Liver (tissue), 10 donors: ENCODE measurements at places on chromosomes 7 and 10.

- no peak for DNase-seq
These were observed 94.2 kb downstream of the CD36 start for GRCh38 chr7:80732630-80733029.

DNA sequence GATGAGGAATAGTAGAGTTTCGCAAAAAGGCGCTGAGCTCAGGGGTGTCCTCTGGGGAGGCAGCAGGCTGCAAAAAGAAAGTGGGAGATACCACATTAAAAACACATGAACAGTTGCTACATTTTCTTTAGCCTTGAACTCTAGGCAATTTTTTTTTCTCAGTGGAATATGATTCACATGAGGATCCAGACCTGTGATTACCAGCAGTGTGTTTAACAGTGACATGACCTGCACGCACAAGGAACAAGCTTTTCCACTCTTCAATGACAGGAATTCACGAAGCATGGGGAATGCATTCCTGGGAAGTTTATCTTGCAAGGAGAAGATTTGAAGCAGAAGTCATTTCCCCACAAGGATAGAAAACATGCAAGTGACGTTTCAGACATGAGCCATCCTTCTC, 161.6 kb downstream of the ITGA8 start:
- DNase-seq = no peak

DNA sequence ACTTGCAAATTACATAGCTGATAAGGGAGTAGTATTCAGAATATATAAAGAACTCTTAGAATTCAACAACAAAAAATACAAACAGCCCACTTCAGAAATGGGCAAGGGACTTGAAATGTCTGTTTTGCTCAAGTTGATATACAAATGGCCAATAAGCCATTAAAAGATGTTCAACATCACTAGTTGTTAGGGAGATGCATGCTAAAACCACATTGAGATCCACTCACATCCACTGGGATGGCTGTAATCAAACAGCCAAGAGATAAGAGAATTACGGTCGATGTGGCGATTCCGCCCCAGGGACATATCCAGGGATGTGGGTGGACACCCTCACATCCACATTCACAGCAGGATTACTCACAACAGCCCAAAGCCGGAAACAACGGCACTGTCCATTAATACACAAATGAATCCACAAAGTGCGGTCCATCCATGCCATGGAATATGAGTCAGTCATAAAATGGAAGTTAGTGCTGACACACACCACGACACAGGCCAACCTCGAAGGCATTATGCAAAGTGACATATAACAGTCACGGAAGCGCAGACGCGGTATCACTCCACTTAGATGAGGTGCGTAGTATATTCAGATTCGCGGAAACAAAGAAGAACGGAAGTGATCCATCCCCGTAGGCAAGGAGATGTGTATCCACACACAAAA, 227.8 kb downstream of the DNAJB6 start:
- DNase-seq = no peak

GRCh38 chr7:21886396-21886795, 59.3 kb downstream of the CDCA7L start:
- DNase-seq = no peak

DNA sequence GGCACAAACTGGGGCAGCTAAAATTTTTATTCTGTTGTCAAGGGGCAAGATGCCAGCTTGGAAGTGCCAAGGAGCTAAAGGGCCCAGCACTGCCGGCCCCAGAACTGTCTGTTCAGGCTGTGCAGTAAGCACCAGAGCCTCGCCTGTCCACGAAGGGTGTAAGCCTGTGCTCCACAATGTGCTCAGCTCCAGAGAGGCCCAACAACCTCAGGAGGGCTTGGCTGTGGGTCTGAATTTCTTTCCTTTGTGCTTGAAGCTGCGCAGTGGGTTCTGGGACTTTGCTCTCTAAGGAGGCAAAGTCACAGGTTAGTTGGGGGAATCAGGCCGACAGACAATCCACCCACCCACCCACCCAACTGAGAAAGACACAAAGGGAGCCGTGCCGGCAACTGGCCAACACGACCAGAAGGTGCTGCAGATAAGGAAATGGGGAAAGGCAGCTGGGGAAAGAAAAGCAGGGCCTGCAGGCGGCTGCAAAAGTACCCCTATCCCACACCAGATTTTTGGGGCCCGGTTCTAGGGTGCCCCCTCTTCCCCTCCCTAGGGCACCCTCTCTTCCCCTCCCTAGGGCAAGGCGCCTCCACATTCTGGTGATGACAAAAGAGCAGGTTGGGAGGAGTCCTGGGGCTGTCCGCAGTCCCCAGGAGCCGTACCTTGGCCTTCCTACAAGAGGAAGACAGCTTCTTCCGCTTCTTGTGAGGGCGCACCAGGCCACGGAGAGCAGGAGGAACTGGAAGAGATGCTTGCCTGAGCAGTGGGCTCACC, 7.7 kb downstream of the DDX56 start:
- no peak for DNase-seq

DNA sequence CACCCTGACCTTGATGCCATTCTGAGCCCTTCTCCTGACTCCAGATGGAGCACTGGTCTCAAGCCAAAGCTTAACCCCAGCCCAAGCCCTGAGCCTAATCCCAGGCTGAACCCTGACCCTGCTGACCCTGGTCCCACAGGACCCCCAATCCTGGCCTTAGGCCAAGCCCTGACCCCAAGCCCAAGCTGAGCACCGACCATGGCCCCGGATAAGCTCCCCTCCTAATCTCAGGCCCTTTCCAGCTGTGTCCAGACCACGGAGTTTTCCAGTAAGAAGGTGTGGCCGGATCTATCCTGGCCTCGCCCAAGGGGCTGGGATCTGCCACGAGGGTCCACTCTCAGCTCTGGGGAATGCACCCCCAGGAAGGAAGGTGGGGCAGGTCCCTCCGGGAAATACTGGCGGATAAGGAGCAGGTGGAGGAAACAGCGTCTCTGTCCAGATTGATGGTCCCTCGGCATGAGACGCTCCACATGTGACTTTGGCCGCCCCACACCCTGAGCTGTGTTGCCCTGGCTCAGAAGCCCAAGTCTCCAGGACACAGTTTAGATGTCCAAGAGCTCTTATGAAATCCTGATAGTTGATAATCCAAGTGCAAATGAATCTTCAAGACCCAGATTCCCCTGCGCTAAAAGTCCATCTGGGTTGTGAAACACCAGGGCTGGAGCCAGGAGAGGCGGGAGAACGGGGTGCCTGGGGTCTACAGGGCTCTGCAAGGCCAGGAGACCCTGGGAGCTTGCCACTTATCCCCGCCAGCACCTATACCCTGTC, 10.4 kb downstream of the ELN start:
- DNase-seq = no peak

DNA sequence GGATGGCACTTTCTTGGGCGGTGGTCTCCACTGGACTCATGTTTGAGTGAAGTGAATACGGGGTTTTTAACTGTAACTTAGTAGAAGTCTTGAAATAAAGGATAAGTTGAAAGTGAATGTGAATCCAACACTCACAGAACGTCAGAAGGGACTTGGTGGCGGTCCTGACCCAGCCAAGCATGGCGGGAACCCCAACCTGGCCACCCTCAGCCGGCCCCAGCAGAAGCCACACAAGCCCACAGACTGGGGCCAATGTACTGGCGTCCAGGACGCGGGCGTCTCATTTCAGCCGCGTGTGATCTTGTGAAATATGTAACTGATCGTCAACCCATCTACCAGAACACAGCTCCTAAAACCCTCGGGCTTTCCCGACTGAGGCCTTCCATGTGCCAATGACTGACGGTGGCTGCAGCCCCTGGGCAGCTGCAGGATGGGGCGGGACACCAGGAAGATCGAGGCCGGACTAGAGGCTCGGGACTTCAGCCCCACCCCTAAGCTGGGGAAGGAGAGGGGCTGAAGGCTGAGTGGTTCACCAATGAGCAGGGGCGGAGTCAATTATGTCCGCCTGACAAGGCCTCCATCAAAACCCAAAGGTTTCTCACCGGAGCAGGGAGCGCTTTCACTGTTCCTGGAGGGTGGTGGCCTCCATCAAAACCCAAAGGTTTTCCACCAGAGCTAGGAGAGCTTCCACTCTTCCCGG, 161.5 kb downstream of the MAD1L1 start:
- no peak for DNase-seq

DNA sequence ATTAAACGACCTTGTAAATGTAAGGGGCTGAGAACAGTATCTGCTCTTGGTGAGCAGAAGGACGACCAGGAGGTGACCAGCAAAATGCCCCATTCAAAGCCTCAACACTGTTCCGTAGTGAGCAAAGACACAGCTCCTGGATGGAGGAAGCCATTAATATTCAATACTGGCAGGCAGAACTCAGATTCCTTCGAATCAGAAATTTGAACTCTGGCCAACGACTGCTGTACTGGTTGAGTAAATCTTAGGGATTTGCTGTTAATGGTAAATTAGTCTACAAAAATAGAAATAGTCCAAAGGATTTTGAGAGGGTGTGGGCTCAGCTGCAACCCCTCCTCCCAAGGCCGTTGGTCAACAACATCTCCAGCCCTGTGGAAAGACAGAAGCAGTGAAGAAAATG, 130.5 kb upstream of the PFKP start:
- no peak for DNase-seq

GRCh38 chr10:87656431-87657072, 3.1 kb upstream of the PAPSS2 start:
- no peak for DNase-seq

- DNase-seq = no peak
These were observed 92.9 kb downstream of the SRPK2 start for GRCh38 chr7:105295596-105296352.

- no peak for DNase-seq
These were observed 20.5 kb downstream of the ITPRIP start for GRCh38 chr10:104317726-104318299.

DNA sequence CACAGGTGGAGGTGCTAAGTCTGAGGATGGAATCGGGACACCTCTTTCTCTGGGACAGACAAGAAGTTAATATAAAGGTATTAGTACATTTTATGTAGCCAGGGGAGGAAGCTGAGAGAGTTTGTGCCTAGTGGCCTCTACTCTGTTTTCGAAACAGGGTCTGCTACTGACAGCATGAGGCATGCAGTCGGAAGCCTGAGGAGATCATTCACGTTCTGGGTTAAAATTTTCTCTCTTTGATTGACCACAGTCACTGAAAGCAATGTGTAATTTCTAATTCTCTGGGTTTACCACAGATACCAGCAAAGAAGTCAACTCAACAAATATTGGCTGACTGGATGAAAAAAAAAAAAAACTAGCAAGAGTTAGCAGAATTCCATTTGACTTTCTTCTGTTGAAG, 53.3 kb upstream of the KCTD7 start:
- no peak for DNase-seq

GRCh38 chr7:77766801-77767605, 31.2 kb downstream of the TMEM60 start:
- no peak for DNase-seq

GRCh38 chr10:129653428-129653827, 186.4 kb downstream of the MGMT start:
- DNase-seq = no peak

GRCh38 chr10:105691811-105692210, 1050.7 kb downstream of the SORCS3 start:
- DNase-seq = no peak

DNA sequence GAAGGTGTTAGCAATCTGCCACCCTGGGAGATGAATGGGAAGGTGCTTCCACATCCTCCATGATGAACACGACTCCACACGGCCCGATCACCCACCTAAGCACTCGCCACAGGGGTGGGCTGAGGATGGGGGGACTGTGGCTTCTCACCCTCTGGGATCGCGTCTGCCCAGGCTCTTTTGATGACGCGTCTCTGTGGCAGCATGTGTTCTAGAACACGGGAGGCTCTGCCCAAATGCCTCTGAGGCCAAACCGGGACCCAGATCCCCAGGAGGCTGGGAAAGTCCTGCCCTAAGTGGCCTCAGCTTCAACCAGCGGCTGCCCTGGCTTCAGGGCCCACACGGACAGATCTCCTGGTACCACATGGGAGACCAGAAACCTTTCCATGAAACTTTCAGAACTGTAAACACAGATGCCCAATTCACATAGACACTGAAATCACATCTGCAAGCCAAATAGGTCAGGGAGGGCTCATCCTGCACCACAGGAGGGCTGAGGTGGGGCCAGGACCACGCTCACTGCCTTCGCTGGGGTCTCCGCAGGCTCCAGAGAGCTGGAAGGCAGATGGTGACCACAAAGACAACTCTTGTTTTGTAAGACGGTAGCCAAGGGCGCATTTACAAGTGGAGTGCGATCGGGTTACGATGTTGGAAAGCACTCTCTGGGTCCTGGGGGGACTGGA, 200.6 kb downstream of the PTPRN2 start:
- no peak for DNase-seq

- DNase-seq = no peak
These were observed 683 bp upstream of the ANKRD22 start for GRCh38 chr10:88852327-88852726.

DNA sequence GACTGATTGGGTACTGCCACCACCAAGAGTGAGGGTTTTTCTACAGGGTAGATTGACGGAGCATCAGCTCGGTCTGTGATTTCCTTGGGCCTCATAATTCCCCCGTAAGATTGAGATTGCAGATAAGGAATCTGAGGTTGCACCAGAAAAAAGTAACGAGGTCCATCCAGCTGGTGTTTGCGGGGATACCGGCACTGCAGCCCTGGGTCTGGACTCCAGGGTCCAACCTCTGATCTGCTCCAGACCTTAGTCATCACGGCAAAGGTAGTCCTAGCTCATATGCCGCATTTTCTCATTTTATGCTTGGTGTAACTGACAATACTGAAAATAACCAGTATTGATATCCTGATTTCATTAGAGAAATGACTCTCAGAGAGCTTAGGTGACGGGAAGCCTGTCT, 3.9 kb downstream of the CARD11 start:
- DNase-seq = no peak

DNA sequence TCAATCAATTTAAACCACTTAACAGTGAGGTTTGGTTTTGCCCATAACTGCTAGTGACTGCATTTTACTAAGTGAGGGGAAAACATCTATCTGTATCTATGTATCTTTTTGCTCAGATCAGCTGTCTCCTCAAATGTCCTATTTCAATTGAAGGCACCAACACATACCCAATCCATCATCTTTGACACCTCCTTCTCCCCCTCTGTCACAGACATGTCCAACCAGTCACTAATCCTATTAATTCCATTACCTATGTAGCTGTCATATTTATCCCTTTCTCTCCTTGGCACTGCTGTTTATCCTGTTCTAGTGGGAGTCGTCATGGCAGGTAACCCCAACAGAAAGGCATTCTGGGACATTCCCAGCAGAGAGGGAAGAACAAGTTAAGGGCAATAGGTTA, 975.2 kb upstream of the AUTS2 start:
- no peak for DNase-seq

DNA sequence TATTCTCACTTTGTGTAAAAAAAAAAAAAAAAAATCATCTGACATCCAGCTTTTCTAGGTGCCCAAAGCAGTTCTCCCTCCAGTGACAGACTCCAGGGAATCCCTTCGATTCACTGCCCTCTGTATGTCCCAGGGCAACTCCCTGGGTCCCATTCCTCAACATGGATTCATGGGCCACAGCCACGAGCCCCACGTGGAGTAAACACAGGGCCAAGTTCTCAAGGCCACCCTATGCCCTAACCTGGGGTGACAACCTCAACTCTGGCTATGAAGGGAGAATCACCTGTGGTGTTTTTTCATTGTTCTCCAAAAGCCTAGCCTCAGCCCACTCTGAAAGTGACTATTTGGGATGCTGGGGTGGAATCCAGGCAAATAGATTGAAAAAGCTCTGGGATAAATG, 3.4 kb downstream of the BNIP3 start:
- no peak for DNase-seq

GRCh38 chr7:121273467-121274167, 55.2 kb upstream of the WNT16 start:
- no peak for DNase-seq
